Stimulated activated CD8-positive, alpha-beta memory T cell treated with anti-CD3 and anti-CD28 coated beads, Interleukin-2, amount 100 ng/mL, for 1 hour (primary cell): ENCODE measurements at places on chromosomes 16 and 17.

- no peak for DNase-seq
These were observed 4.3 kb upstream of the WIPI1 start for GRCh38 chr17:68461589-68461988.

DNA sequence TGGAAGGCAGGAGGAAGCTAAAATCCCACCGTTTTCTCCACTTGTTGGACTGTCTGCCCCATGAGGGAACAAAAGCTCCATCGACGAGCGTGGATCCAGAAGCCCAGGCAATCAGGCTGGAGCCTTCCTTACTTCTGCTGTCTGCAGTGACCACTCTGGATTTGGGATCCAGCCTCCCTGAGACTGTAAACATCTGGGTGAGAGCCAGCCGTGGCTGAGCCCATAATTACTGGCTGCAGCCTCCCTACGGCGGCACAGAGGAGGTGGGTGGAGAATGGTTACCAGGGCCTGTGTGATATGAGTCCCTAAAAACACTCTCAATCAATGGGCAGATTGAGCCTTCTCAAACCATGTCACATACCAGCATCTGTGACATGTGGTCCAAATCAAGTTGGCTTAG, 158.2 kb downstream of the FOXL1 start:
- no peak for DNase-seq

GRCh38 chr17:72702998-72703397, 389.5 kb downstream of the SLC39A11 start:
- DNase-seq: no peak

- no peak for DNase-seq
These were observed 43.0 kb upstream of the RHBDL3 start for GRCh38 chr17:32222621-32223020.

DNA sequence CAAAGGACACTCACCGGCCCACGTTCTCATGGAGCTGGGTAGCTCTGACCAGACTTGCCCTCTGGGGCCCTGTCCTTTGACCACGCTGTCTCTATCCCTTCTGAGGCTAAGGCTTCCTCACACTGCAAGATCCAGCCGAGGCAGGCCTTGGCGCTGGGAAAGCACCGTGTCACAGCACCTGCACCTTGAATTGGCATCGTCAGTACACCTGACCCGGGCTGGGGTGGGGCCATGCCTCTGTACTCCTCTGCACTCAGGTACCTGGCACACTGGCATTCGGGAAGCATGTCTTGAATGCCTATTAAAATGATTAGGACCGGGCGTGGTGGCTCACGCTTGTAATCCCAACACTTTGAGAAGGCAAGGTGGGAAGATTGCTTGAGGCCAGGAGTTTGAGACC, 6.0 kb downstream of the TBC1D24 start:
- DNase-seq: no peak

DNA sequence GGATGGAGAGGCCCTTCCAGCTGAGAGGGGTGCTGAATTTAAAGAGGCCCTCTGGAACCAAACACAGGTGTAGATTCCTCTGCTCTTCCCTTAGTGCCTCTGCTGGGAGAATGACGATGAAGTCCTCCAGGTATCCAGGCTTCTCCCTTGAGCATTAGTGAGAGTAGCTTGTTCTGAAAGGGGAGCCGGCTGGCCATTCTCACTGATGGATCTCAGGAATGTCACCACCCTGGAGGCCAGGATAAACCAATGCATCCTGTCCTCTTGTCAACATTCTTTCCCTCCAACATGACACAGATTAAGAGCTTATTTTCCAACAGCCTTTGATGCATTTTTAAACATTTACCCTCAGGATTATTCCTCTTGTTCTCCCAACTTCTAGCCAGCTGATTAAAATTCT, 325.5 kb downstream of the CA10 start:
- no peak for DNase-seq

- DNase-seq: peak; percentile 60
These were observed 952 bp upstream of the PRSS27 start for GRCh38 chr16:2720719-2721633.

GRCh38 chr16:3054965-3055733, 8.8 kb downstream of the MMP25 start:
- no peak for DNase-seq

- no peak for DNase-seq
These were observed 38.8 kb downstream of the RAI1 start for GRCh38 chr17:17719966-17720543.

- DNase-seq: no peak
These were observed 46.1 kb upstream of the PABPN1L start for GRCh38 chr16:88912556-88912955.

DNA sequence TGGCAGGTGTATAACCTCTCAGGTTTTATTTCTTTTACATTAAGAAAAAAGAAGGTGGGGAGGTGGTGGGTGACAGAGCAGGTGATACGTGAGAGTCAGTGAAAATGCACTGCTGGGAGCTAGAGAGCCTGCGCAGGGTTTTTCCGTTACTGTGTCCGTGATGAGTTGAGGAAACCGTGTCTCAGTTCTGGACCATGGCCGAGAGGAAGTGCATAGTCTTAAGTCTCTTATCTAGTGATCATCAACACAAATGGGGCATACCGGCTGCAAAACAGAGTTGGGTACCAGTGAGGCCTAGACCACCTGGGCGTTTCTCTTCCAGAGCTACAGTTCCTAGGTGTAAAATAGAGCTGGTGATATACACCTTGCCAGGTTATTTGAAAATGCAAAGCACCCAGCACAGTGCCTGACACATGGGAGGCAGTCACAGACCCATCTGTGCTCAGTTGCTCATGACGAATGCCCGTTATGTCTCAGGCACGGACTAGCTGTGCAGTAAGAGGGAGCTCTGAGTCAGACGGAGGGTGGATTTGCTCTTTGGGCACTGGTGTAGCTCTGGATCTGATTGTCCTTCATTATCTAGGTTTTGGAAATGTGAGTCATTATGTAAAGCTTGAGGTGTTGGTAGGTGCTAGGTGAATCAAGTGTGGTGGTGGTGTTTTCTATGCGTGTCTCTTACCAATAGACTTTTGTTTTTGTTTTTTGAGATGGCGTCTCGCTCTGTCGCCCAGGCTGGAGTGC, 60.9 kb downstream of the RPTOR start:
- DNase-seq: no peak

- no peak for DNase-seq
These were observed 128.4 kb downstream of the SHISA9 start for GRCh38 chr16:13029786-13030185.

- DNase-seq: peak; percentile 66
These were observed 1.4 kb downstream of the EIF5A start for GRCh38 chr17:7308625-7309433.

GRCh38 chr17:56486732-56487131, 106.8 kb upstream of the NOG start:
- DNase-seq: no peak

DNA sequence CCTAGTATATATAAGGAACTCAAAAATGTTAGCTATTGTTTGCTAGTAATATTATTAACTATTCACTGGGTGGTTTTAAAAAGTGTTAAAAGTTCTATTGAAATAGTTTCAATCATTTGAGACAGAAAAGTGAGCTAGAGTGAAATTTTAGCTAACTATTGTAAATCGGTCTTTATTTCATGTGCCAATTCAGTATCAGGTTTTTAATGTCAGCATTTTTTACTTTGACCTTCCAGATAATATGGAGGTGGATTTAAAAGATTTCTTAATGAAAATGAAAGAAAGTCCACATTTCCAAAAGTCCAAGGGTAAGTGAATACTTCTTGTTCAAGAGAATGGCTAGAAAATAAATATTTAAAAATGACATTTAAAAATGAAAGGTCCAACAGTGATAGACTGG, 90.9 kb downstream of the EFCAB13 start:
- no peak for DNase-seq

DNA sequence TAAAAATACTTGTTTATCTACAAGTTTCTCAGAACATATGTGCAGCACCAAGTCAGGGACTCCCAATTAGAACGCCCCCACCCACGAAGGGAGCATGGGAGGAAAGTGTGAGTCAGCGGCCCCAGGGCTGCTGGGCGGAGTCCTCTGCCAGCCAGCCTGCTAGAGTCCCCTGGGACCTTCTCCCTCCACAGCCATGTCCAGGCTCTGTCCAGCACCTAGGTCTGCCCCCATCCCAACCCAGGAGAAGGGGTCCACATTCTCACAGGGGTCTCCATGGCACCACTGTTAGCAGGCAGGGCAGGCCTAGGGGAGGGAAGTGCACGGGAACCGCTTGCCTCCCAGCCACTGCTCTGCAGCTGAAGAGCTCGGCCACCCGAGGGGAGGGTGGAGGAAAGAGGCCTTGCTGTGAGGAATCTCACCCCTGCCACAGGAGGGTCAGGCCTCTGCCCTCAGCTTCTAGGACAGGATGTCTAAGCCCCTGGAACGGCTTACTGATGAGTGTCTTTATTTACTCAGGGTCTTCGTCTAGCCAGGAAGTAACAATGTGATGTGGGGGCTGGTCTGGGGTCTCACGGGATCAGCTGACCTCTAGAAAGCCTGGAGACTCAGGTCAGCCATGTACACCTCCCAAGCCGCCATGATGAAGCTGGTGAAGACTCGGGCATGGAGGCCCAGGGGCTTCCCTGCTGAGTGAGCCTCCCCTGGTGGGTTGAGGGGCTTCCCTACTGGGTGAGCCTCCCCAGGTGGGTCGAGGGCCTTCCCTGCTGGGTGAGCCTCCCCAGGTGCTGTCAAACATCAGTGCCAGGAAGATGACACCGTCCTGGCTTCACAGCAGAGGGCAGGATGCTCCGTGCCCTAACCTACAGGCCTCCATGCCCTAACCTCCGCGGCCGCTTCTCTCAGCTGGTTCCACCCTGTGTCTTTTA, 190.3 kb downstream of the RBFOX3 start:
- no peak for DNase-seq

- no peak for DNase-seq
These were observed 10.9 kb downstream of the TRAP1 start for GRCh38 chr16:3706253-3707012.

GRCh38 chr16:3949287-3949686, 68.8 kb upstream of the CREBBP start:
- DNase-seq: no peak

- peak; percentile 81 for DNase-seq
These were observed at the start of gene TIMM22 for GRCh38 chr17:996554-997344. TIMM22 (plus strand) TSS chr17:997129; CDS start chr17:997143, 14 bp downstream.

- no peak for DNase-seq
These were observed 22.9 kb downstream of the MARVELD3 start for GRCh38 chr16:71648921-71649320.

- peak; percentile 4 for DNase-seq
These were observed 37.0 kb upstream of the PEMT start for GRCh38 chr17:17628388-17629008.

- no peak for DNase-seq
These were observed 177.2 kb downstream of the FOXL1 start for GRCh38 chr16:86755571-86756006.

DNA sequence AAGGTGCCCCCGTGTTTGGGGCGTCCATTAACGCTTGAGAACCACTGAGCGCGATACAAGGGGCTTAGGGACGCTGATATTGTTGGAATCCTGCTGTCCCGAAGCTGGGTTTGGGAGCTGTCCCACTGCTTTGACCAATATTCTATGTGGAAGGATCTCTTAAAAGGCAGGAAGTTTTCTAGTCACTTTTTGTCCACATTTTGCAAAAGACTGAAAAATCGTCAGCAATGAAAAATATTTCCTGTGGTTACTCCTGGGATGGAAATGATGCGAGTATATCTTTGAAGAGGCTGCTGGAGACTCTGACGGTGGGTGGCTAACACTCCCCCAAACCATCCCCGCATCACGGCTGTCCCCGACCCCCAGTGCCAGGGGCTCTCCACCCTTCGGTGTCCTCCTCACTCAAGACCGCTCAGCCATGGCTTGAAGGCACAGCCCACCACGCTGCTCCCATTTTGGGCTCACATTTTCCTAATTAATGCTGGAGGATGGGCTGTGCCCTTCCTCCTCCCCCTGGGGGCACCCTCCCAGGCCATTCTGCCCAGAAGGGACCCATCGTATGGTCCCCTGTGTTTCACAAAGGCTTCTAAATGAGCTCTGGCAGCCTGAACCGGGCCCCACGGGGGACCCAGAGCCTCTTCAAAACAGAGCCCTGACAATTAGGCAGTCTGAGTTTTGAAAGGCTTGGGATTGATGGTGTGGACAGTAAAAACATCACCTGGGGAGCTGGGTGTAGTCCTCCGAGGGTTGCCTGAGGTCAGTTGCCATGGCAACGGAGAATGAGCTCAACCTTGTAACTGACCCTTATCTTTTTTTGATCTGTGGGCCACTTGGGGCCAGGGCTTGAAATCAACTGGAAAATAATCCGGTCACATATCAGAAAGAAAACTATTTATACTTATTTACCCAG, 158.6 kb downstream of the C16orf78 start:
- no peak for DNase-seq

DNA sequence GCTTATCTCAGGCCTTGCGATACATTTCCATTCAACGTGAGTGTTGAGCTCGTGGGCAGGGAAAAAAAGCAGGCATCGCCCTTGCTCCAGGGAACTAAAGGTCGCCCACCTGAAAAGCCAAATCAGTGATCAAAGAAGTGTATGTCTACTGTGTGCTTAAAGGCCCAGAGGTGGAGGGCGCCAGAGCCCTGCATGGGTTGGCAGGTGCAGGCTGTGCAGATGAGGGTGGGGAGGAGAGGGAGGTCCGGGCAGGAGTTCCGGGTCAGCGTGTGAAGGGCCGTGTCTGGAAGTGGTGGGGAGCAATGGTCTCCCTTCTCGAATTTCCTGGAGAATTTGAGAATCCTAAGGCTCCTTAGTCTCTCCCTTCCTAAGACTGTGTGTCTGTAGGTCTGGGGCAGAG, 7.2 kb downstream of the ADAM11 start:
- no peak for DNase-seq

GRCh38 chr17:50893183-50893993, 27.2 kb upstream of the TOB1 start:
- no peak for DNase-seq

- DNase-seq: no peak
These were observed 271.5 kb upstream of the C16orf82 start for GRCh38 chr16:26795184-26795583.

DNA sequence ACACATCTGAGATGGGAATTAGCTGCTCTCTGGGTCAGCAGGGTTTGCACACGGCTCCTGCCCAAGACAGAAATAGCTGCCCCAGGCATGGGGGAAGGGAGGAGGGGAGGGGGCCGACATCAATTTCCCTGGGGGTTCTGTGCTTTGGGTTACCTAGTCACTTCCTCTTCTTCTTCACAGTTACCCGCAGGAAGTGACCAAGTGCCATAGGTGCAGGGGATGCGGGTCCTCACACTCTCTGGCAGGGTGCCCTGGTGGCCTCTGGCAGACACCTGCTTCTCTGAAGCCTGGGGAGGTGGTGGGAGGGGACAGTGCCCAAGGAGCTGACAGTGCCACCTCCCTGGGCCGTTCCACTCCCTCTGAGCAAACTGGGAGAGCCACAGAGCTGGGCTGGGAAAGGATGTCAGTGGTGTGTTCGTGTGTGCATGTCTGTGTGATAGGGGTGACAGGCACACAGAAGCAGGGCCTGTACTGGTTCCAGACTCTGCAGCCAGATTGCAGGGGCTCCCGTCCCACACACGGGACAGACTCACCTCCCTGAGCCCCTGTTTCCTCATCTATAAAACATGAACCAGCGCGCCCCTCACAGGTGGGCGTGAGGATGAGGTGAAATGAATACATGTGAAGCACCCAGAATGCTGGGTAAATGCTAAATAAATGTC, 18.2 kb downstream of the SCN4A start:
- DNase-seq: no peak

DNA sequence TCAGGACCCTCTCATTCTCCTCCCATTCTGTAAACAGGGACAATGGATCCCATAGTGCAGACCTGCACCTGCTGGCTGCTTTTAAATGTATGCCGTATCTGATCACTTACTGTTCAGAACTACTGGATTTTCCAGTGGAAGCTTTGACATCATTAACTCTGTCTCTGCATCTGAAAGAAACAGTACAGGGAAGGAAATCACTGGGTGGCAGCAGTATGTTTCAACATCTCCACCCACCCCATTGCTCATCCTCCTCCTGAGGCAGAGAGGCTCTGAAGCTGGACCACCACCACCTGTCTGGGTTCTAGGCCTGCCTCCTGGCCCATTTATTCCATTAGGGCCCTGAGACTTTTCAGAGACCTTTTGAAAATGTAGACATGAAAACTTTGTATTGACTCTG, 2.6 kb downstream of the CCL15 start:
- DNase-seq: no peak
